ENCODE measurements at places on chromosomes 12 and 14. TPM values are rescaled to one million over a fixed set of nuclear protein-coding genes. Genes with fewer than 3 reads are reported as not detected.

GRCh38 chr12:6899837-6900519 is 4.6 kb upstream of the LRRC23 start:
- no peak for DNase-seq

- no peak for DNase-seq
Measured at GRCh38 chr12:124765581-124766489, 97.8 kb downstream of the SCARB1 start.

The RARG gene
- total RNA-seq: 38.1 TPM

DNA sequence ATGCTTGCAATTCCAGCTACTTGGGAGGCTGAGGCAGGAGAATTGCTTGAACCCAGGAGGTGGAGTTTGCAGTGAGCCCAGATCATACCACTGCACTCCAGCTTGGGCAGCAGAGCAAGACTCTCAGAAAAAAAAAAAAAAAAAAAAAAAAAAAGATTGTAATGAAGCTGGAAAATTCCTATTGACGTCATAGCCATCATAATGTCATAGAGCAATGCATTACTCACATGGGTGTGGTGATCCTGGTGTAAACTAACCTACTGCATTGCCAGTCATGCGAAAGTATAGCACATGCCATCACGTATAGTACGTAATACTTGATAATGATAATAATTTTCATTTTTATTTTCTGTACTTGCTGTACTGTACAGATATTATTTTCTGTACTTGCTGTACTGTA is 42.7 kb upstream of the NID2 start:
- no peak for DNase-seq

DNA sequence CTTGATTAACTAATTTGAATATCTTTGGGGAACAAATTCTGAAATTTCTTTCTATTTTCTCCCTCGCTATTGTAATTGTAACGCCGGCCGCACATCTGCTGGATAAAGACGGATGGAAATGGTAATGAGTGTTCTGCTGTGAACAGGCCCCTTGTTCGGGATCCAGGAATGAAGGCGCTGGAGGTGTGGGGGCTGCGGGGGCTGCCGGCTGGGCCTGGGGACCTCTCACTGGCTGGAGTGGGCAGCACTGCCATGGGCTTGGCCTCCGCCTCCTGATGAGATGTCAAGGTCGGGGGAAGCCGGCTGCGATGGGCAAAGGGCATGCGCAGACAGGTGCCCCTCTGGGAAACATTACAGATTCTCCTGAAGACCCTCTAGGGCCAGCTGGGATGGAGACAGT is 175.4 kb downstream of the PHETA1 start:
- no peak for DNase-seq

The EPYC gene
- total RNA-seq: not detected

The EML1 gene
- 0.69 TPM for total RNA-seq

- DNase-seq: no peak
Measured at GRCh38 chr12:121996050-121996944, 25.4 kb upstream of the BCL7A start.

GRCh38 chr12:62578726-62579125 is 112.1 kb downstream of the MON2 start:
- DNase-seq: no peak

GRCh38 chr12:27915021-27915420 is 57.5 kb downstream of the PTHLH start:
- DNase-seq: no peak

The TTC9 gene
- 17.2 TPM for total RNA-seq

- DNase-seq: no peak
Measured at GRCh38 chr12:82954572-82954971, 267.9 kb downstream of the TMTC2 start.

The TCL1B gene
- total RNA-seq: not detected

- DNase-seq: peak; percentile 32
Measured at GRCh38 chr12:121295116-121295745, 1.3 kb downstream of the CAMKK2 start.

DNA sequence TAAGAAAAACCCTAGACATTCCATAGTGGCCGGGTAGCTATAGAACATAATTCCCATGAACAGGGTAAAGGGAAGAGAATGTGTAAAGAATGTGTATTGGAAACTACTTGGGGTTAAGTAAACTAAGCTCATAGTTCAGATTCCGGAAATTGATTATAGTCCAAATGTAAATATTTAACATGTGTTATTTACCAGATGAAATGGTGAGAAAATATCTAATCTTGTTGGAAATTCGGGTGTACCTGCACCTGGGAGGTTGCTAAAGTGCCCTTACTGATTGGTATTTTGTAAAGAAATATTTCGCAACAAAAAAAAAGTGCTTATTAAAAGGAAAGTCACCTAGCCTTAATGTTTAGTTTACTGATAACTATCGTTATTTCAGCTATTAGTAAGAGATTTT is 14.4 kb downstream of the RASSF9 start:
- DNase-seq: no peak

The TRPV4 gene
- not detected for total RNA-seq

GRCh38 chr12:82756303-82756702 is 69.6 kb downstream of the TMTC2 start:
- no peak for DNase-seq

The FAM90A1 gene
- not detected for total RNA-seq

The KRT77 gene
- total RNA-seq: not detected

The NEUROD4 gene
- total RNA-seq: not detected

The VRTN gene
- not detected for total RNA-seq

The AICDA gene
- not detected for total RNA-seq

- peak; percentile 62 for DNase-seq
Measured at GRCh38 chr12:131808744-131809371, 19.3 kb upstream of the MMP17 start.

The BICDL1 gene
- 98.5 TPM for total RNA-seq

GRCh38 chr12:113888435-113888834 is 77.7 kb downstream of the RBM19 start:
- no peak for DNase-seq

- DNase-seq: no peak
Measured at GRCh38 chr14:48686650-48687049, 899.5 kb downstream of the RPS29 start.

DNA sequence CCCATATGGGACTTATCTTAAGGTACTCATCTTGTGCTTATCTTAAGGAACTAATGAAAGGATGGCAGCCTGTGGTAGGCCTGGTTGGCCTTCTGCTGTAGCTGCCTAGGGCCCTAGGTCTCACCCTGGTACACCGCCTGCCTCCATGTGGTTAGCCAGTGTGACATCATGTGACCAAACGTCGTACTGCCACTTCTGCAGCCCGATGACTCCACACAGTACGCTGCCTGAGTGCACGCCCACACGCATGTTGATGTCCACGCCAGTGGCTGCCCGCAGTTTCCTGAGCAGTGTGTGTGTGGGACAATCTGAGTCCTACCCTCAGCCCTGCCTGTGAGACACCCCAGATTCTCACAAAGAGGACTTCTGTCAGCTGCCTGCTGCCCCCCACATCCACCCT is 5.1 kb downstream of the ADCY4 start:
- DNase-seq: peak; percentile 57

DNA sequence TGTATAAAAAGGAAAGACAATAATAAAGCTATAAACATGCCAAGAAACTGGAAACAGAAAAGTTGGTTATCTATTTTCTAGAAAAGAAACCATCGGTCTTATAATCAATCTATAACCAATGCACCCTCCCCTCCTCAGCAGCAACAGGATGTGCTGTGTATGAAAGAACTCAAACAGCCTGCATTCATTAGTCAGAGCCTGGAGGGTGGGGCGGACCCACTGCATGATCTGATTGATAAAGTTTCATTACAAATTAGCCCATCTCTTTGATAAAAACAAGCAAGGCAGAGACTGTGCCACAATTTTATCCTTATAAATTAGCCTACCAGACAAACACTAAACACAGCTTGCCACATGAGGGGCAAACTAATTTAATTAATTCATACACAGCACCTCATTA is 448.1 kb downstream of the BCAT1 start:
- DNase-seq: no peak

The ESR2 gene
- 0.11 TPM for total RNA-seq

- DNase-seq: no peak
Measured at GRCh38 chr14:94129758-94130414, 482 bp upstream of the IFI27L2 start.

DNA sequence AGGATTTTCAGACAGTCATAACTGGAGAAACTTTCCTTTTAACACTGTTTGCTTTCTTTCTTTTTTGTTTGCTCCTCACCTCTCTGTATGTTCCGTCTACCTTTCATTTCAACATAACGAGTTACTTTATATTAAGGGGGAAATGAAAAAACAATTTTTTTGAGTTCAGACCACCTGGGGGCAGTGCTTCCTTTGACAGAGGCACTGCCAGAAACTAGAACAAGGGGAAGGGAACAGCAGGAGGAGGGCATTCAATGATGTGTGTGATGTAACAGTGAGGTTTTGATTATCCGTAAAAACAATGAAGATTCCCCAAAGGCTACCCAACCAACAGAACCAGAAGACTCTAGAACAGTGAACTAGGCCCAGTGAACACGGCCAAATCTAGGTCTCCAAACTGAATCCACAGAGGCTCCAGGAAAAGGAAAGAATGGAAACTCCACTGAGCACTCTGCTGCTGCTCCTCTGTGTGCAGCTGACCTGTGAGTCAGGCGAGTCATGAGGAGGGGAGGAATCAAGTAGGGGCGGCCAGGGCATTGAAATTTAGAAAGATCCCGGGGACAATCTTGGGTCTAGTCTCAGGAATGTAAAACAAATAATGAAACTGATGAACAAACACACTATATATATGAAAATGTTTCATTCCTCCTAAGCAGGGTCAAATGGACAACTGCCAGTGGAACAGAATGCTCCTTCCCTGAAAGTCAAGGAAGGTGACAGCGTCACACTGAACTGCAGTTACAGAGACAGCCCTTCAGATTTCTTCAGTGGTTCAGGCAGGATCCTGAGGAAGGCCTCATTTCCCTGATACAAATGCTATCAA is 323.5 kb downstream of the DAD1 start:
- no peak for DNase-seq

The SIRT4 gene
- 1.7 TPM for total RNA-seq

DNA sequence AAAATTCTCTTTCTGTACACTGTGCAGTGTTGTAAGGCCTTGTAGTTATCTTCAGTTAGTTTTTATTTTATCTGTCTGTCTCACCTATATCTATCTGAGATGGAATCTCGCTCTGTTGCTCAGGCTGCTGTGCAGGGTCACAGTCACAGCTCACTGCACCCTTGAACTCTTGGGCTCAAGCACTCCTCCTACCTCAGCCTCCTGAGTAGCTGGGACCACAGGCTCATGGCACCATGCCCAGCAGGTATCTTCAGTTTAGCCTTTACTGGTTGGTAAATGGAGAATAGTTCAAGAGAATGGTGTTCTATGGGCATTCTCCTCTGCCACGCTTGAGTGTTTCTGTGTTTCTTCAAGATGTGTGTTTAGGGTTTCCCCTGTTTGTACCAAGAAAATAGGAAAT is 13.6 kb downstream of the TULP3 start:
- no peak for DNase-seq

The GDF3 gene
- total RNA-seq: not detected

DNA sequence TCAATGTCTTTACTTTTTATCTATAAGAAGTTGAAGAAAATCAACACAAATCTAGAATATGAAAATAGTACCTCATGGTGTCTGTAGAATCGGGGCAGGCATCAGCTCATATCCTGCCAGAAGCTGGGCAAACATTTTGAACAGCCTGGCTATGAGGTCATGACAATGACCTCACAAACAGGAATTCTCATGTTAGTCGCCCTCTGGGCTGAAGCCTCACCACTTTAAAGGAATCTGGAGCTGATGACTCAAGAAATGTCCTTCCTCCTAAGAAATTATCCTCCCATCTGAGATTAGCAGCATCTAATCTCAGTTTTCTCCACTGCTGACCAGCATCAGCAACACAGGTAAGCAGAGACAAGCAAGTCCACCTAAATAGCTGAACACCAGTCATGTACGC is 27.1 kb downstream of the CLIP1 start:
- DNase-seq: no peak

GRCh38 chr12:8609061-8609570 is 3.5 kb downstream of the AICDA start:
- DNase-seq: no peak

DNA sequence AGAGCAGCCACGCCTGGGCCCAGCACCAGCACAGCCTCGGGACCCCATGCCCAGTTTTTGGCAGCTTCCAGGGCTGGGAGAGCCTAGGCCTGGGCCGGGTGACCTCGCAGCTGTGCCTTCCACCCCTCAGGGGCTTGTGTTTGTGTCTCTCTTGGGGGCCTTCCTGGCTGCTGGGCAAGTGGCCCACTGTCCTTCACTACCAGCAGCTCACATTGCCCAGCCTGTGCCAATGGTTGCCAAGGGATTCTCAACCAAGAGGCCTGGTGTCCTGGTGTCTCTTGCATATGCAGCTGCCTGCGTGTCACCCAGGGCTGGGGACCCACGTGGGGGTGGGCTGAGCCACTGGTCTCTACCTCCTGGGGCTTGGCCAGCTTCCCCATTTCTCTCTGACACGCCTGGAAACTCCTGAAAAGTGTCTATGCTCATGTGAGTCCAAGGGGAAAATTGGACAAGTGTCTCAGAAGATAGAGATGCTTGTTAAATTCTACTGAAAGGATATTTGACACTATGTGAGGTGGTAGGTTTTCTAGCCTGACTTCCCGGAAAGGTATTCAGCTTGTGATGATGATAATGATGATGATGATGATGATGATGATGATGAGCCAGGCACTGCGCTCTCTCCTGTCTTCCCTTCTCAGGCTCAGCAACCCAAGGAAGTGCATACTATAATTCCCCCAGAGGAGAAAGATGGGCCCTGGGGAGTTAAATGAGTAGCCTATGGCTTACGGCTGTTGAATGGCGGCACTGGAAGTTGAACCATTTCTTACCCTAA is 48.8 kb upstream of the ESRRB start:
- no peak for DNase-seq

DNA sequence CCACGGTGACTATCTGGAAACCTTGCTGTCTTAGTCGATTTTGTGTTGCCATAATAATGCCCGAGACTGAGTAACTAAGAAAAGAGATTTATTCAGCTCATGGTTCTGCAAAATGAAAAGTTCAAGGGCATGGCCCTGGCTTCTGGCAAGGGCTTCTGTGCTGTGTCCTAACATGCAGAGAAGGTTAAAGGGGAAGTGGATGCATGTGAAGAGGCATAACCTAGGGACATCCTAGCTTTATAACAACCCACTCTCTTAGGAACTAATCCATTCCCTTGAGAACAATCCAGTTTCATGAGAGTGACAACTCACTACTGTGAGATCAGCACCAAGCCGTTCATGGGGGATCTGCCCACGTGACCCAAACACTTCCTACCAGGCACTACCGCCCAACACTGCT is 11.5 kb downstream of the FLVCR2 start:
- DNase-seq: no peak

The CCDC198 gene
- not detected for total RNA-seq

- DNase-seq: no peak
Measured at GRCh38 chr12:103879048-103879692, 38.1 kb upstream of the NT5DC3 start.

DNA sequence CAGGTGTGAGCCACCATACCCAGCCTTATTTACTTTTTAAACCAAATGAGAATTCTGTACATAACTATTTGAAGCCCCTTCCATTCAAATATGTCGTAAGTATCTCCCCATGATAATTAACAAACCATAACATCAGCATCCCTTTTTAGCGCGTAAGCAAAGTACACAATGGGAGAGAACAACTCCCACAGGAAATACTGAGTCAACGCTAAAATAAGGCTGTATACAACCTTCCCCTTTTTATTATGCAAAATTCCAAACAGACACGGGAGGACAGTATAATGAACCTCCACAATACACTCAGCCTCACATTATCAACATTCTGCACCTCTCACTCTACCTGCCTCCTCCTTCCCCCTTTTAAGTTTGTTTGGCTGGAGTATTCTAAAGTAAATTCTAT is 73.5 kb downstream of the CCDC88C start:
- no peak for DNase-seq

The KNTC1 gene
- total RNA-seq: 125 TPM

GRCh38 chr14:34004881-34005280 is 54.0 kb upstream of the EGLN3 start:
- no peak for DNase-seq

Data from activated naive CD8-positive, alpha-beta T cell treated with anti-CD3 and anti-CD28 coated beads, Interleukin-2, amount 10 ng/mL, durations not matched to agents 7 days and 5 days (primary cell).